ENCODE measurements at places on chromosomes 11 and 22. TPM values are rescaled to one million over a fixed set of nuclear protein-coding genes. Genes with fewer than 3 reads are reported as not detected.

DNA sequence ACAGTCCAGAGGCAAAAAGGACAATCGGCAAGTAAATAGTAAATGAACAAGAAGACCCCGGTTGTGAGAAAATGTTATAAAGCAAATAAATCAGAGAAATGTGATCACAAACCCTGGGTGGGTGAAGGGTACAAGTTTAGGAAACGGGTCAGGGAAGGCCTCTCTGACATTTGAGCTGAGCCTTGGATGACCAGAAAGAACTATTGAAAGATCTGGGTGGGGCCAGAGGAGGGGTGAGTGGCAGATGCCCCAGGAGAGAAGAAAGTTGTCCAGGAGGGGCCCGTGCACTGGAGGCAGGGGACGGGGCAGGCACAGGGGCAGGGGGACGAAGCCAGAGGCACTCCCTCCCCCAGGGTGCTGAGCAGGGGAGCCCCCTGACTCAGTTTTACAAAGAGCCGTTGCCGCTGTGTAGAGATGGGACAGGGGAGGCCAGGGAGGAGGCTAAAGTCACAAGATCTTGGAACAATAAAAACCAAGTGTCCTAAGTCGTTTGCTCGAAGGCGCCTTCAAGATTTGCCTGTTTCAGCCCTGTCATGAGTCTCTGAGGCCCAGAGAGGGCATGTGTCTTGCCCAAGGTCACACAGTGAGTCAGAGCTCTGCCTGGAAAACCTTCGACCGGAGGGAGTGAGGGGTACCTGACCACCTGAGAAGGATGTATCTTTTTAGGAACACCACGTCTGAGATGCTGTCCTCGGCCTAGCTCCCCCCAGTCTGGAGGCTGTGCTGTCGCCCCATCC is 10.8 kb upstream of the PDGFB start:
- no peak for DNase-seq

DNA sequence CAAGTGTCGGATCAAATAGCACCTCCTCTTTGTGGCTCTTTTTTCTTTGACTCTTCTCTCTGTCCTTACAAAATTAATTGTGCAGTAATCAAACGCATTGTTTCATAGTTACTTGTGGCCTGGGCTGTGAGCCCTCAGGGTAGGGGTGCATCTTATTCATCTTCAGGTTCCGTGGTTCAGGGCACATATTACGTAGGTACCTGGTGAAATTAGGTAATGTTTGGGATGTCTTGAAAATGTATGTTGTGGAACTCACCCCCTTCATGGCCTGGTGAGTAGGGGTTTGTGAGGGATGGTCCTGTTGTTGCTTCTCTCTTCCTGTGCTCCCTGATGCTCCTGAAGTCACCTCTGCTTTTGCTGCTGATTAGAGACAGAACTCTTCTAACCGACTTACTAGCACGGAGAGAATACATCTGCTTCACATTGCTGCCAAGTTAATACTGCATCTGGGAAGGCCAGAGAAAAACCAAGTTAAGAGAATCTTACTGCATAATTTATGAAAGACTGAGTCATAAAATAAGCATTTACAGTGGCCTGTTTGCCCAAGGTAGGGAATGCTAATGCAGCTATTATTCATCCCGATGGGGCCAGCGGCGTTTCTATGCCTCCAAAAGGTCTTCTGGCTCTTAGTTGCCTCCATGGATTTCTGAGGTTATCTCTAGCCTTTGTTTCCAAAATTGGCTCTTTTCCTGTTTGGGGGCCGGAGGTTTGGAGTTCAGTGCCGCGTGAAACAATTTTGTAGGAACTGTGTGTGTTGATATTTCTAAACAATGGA is 66.9 kb downstream of the TBC1D22A start:
- DNase-seq, result no peak

- peak; percentile 85 for DNase-seq
These were observed 43.4 kb upstream of the PRDM11 start for GRCh38 chr11:45102810-45103621.

GRCh38 chr22:40123387-40123786 is 54.3 kb upstream of the TNRC6B start:
- DNase-seq, result no peak

DNA sequence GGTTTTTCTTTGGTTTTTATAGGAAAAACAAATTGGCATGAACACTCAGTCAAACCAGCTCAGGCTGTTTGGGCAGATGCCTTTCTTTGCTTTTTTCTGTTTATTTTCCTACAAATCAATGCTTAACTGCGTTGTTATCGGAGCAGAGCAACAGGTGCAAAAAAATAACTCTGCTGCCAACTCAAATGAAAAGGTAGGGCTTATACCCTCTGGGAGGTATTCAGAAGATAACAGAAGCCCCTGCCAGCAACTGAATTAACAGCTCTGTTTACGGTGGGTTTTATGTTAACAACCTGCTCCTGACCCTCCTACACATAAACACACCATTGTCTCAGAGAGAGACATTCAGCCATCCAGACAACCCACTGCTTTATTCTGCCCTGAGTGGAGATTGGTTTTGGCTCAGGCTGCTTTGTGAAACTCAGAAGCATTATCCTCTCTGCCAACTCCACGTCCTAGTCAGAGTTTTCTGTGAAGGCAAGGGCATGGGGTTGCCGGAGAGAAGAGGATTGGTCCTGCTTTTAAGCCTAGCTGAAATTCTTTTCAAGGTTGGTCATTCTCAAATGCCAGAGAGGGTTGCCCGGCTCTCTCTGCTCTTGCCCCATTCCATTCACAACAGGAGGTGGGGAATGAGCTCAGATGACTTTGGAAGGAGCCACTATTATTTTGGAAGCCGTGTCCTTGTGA is 11.4 kb downstream of the EHF start:
- DNase-seq, result no peak

DNA sequence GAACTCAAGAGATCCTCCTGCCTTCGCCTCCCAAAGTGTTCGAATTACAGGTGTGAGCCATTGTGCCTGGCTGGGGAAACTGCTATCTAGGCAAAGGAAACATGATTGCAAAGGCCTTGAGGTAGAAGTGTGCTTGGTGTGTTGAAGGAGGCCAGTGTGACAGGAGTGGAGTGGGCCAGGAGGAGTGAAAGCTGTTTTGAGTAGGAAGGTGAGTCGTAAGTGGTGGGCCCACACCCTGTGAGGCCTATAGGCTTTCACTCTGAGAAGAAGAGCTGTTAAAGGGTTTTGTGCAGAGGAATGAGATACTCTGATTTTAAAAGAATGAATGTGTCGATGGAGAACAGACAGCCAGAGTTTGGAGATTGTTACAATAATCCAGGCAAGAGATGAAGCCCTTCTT is 43.4 kb downstream of the WEE1 start:
- peak; percentile 44 for DNase-seq

DKK3 gene
- total RNA-seq, result not detected

FAM180B gene
- total RNA-seq, result not detected

DNA sequence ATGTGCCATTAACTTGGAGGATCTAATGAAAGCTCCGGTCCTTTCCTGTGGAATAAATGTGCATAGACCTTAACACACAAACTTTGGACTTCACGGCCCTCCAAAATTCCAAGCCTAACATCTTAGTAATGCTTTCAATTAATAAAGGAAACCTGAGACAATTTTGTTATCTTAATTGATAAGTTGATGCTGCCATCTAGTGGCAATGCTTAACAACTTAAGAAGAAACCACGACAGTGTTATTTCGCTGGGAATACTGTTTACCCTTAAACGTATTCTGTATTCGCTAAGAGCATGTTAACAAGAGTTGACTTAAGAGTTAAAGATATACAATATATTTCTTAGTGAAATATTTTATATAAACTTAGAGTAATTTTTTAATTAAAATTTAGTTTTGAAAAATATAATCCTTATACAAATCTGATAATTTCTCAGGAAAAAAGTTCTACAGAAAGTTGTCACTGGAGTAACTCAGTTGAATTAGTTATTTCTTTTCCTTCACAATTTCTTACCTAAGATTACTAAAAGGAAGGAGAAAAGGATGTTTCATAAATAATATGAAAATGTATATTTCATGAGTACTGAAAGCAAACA is 35.0 kb upstream of the OR9G4 start:
- DNase-seq, result no peak

CRYBA4 gene
- total RNA-seq, result not detected

All from activated naive CD4-positive, alpha-beta T cell treated with anti-CD3 and anti-CD28 coated beads for 36 hours (primary cell).